MCF 10A (cell line): ENCODE measurements at places on chromosomes 12 and 14.

DNA sequence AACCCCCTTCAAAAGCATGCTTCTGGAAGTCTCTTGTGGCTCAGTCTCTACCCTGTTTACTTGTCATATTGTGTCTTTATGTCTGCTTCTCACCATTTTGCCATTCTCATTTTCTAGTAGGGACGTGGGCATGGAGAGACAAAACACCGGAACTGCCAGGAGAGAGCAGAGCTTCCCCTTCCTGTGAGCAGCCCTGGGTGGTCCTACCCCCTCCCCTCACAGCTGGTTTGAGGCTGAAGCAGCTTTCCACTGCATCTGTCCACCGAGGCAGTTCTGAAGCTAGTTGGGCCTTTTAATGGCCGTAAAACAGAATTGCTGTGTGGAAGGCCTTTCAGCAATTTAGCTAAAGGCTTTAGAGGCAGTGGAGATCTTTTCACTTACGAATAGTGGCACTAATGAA is 77.0 kb downstream of the PELI2 start:
- no peak for DNase-seq

DNA sequence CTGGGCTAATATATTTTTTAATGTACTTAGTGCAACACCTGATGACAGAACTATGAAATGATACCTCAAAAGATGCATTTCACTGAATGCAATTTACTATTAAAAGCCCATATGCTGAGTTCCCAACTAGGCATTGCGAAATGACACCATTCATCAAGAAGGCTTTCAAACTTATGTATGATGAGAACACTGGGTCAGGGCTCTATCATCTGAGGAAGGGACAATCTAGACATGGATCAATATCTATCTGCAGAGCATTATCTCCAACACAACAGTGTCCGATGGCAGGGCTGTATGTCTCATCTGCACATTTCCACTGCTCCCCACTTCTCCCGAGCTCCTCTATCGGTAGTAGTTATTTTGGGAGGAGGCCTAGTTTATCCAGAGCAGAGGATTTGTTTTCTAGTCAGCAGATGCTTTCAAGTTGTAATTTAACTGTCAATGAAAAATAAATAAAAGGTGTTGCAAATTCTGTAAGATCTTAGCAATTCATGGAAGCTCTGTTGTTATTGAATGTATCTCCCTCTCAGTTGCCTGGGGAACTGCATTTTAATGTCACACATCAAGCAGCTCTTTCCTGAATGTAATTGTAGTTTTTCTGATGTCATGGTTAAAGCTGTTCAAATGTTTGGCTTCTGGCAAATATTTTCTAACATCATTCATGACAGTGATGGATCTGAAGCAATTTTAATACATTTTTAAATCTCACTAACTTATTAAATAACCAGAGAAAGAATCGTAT is 7.4 kb upstream of the GCH1 start:
- DNase-seq = no peak

DNA sequence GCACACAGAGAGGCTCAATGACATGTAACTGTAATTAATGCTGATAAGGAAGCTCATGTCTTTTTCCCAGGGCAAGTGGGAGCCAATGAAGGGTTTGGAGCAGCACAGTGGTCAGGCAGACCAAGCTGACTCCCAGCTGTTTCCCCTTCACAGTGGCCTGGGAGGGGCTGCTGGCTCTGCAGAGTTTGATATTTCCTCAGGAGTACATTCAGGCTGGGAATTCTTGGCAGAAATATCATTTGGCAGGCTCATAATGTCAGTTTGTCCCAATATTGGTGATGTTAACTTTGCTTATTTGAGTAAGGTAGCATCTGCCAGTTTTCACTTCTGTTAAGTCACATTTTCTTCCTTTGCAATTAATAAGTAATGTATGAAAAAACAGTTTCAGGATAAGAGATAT is 247.0 kb downstream of the EMP1 start:
- no peak for DNase-seq

GRCh38 chr12:64633940-64634337 is 23.6 kb downstream of the RASSF3 start:
- peak; percentile 73 for DNase-seq

DNA sequence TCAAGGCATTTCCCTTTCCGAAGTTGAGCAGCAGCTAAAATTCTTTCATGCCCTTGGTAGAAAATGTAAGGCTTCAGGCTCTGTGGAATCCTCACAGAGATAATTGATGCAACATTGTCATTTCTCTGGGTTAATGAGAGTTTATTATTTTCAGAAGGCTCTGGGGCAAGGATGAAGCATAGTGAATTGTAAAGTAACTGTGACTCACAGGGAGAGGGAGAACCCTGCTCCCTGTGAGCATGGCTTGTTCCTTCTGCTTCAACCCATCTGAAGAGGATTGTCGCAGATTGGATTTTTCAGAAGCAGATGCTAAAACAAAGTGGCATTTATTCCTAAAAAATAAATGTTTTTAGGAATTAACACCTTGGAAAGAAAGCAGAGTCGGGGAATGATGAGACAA is 41.2 kb downstream of the APOBEC1 start:
- no peak for DNase-seq

GRCh38 chr12:96354326-96354725 is 45.9 kb downstream of the CDK17 start:
- no peak for DNase-seq
